ENCODE measurements at places on chromosomes 3 and 15.

GRCh38 chr3:156586905-156587759, 32.2 kb upstream of the SSR3 start:
- DNase-seq = no peak

DNA sequence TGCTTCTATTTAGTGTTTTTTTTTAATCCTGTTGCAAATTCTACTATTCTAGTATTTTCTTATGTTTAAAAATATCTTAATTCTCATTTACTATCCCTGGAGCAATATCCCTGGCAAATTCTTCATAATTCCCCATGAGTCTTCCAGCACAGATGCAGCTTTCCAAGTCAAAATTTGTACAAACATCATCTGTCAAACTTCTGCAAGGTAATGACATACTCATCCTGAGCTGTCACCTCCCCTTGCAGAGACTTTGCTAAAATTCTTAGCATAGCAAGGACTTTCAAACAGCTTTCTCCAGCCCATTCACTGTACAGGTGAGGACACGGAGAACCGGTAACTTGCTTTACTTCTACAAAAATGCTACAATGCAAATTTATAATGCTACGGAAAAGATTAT, 28.6 kb upstream of the VGLL4 start:
- DNase-seq = no peak

GRCh38 chr3:119613872-119614271, 16.2 kb downstream of the PLA1A start:
- DNase-seq = no peak

- no peak for DNase-seq
These were observed 136.0 kb upstream of the CFAP20DC start for GRCh38 chr3:59185591-59186369.

DNA sequence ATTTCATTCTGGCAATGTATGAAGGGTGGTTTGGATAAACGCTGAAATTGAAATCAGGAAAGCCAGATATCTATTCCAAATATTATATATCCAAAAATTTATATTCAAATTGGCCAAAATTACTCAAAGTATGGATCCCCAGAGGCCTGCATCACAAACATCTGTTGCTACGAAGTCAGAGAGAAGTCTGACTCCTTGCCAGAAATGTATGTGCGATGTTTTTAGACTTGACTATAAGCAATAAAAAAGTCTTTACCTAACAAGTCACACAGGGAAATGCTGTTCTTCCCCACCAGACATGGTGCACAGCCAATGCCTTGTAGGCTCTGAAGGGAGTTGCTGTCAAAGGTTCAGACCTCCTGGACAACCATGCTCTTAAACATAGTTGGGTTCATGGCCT, 533.1 kb downstream of the OTOL1 start:
- no peak for DNase-seq

DNA sequence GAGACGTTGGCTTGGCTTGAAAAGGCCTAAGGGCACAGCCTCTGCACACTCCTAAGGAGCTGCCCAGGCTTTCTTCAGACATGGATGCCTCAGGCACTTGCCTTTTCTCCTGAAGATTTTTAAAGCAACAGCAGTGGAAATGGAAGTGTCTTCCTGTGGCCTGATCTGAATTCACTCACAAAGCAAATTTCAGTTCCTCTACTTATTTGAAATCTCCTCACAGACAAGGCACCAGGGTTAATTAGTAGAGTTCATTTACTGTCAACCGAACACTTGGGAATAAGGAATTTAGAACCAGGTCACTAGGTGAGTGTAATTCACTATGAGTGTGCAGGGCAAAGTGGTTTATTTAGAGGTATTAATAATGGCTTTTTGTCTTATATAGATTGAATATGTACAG, 27.2 kb upstream of the DAZL start:
- DNase-seq = no peak

DNA sequence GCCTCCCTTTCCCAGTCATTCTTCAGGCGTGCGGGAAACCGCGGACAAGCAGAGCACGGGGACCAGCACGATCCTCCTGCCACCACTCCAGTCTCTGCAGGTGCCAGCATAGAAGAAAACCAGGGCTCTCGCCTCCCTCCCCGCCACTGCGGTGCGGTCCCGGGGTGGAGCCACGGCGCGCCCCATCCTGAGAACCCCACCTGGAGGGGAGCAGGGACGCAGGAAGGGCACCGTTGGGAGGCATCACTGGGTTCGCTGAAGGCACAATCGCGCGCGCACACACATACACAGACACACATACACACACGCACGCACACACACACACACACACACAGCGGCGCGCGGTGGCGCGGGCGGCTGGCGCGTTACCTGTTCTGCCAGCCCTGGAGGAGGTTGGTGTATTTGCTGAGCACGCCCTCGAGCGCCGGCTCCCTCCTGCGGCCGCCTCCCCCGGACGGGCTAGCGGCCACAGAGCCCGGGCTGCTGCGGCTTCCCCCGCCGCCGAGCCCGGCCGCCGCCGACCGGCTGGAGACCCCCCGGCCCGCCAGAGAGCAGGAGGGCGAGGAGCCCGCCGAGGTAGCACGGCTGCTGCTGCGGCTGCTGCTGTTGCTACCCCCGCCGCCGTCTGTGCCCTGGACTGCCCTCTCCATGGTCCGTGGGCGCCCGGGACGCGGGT, 394 bp downstream of the OSBPL10 start:
- peak; percentile 34 for DNase-seq

GRCh38 chr3:14137004-14137403, 12.2 kb downstream of the TMEM43 start:
- no peak for DNase-seq

DNA sequence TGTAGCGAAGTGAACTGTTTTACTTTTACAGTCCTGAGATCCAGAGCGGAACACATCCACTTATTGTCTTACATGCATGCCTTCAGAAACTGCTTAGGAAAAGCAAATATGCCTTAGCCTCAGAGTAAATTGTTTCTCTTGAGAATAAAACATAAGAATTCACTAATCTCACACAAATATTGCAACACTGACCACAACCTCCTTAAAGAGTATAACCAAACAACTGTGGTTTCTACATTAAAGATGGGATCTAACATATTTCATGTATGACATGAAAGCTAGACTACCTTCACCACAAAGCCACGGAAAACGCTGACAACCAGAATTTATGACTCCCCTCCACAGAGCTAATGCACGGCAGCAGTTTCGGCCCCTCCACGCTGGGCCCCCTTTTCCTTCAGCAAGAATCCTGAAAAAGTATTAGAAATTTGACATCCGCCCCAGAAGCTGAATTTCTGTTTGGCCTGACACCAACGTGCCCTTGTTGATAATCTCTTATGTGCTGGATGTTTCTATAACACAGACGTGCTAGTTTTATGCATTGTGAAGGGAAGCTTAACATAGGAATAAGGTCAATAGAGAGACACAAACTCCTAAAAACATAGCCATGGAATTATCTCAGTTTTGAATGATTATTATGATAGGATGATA, 84.6 kb downstream of the GREM1 start:
- no peak for DNase-seq

GRCh38 chr15:84671211-84671610, 13.2 kb upstream of the NMB start:
- DNase-seq = no peak

DNA sequence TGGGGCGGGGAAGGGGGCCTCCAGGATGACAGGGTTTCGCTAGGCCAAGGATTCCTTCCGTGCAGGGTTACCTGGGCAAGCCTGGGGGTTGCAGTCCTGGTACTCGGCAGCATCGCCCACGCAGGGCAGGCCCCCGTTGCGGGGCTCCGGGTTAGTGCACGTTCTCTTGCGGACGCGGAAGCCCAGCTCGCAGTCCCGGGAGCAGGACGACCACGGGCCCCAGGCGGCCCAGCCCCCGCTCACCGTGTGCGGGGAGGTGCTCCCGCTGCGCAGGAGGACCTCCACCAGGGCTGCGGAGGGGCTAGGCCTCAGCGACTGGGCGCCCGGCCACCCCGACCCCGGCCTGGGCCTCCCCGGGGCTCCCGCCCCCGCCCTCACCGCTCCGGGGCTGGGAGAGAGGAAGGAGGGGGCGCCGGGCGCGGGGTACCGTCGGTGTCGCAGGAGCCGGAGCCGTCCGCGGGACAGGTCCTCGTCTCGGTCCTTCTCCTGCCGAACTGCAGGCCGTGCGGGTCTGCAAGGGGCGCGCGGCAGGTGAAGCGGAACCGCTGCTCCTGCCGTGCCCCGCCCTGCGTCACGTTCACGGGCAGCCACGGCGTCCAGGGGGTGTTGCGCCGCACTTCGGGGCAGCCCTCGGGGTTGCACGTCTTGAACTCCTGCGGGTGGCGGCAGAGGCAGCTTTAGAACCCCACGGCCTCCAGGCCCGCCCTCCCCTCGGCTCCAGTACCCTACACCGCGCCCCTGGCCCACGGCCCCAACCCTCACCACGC, 114.6 kb downstream of the SEMA5B start:
- peak; percentile 12 for DNase-seq

DNA sequence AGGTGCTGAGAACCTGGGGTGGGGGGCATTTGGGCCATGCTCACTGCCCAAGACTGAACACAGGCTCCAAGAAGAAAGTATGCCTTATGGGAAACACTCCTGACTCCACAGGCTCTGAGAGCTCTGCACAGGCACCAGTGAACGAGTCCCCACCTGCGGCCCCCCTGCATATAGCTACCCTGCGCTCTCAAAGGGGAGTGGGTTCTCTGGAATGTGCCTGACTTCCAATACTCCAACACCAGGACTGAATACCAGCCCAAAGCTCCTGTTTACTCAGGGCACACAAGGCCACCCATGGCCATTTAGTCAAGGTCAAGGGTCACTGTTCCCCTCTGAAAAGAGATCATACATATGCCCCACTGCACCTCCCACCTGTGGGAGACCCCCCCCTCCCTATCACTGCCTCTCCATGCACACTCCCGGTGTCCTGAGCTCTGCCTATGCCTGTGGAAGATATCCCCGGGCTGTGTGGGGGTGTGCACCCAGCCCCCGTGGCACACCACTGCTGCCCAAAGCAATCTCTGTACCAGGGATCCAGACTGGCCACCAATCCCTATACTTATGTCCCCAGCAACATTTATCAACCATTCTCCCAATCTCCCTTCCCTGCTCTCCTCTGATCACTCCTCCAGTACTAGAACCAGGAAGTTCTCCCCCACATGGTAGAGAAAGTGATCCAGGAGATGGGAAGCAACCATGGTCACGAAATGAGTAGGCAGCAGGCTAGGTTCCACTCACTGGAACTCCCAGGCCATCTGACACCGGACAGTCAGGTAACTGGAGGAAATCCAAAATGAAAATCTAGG, 1.5 kb upstream of the PLXNB1 start:
- DNase-seq = no peak

GRCh38 chr15:66608159-66608558, 42.4 kb upstream of the LCTL start:
- no peak for DNase-seq
